Tongue (tissue), 3 donors: ENCODE measurements at places on chromosomes 3 and 15.

GRCh38 chr3:126952983-126953660, 29.8 kb upstream of the PLXNA1 start:
- DNase-seq: no peak

DNA sequence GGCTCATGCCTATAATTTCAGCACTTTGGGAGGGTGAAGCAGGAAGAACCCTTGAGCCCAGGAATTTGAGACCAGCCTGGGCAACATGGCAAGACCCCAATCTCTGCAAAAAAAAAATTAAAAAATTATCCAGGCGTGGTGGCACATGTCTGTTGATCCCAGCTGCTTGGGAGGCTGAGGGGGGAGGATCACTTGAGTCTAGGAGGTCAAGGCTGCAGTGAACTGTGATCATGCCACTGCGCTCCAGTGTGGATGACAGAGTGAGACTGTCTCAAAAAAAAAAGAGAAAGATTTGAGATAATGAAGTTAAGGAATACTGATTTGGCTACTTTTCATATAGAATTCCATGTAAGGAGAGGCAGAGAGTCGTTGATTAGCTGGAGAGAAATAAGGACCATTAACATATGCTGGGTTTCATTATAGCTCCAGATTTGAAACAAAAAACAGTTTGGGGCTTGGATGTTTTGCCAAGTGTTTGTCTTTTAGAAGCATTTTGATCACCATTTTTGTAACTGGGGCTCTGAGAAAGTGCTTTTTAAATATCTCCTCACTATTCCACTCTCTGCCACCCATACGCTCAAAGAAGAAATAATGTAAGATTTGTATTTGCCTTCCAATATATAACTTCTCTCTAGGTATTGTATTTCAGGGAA, 214.2 kb downstream of the FEZF2 start:
- DNase-seq: no peak

- no peak for DNase-seq
Observed at GRCh38 chr3:129320825-129321487, 42.3 kb downstream of the HMCES start.

DNA sequence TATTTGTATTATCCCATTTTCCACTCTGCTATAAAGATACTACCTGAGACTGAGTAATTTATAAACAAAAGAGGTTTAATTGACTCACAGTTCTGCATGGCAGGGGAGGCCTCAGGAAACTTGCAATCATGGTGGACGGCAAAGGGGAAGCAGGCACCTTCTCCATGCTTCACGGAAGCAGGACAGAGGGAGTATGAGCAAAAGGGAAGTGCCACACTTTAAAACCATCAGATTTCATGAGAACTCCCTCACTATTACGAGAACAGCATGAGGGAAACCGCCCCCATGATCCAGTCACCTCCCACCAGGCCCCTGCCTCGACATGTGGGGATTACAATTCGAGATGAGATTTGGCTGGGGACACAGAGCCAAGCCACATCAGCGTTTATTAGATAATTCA, 172.8 kb downstream of the NR2F2 start:
- no peak for DNase-seq
